ENCODE measurements at places on chromosomes 2 and 18.
A peak's percentile ranks its signal among the peaks of the same experiment; 100 is the strongest.

DNA sequence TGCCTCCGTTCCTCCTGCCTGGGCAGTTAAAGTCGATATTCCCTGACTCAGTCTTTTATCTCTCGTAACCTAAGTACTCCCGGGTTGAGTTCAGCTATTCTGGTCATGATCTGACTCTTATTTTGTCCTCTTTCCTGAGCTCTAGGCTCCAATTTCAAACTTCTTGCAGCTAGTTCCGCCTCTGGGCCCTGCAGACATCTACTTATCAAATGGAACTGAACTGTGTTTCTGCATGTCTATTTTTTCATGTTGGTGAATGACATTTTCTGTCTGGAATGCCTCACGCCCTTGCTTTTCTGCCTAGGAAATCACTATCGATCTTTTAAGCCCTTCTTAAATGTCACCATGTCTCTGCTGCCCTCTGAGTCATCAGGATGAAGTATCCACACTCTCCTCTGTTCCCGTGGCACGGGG, 101.5 kb downstream of the VAPA start:
- no peak for DNase-seq

GRCh38 chr2:193428336-193428818, 1233.6 kb upstream of the TMEFF2 start:
- DNase-seq = no peak

GRCh38 chr2:28273751-28274150, 118.9 kb upstream of the FOSL2 start:
- DNase-seq = no peak

- no peak for DNase-seq
Observed at GRCh38 chr18:51053814-51054213, 23.8 kb downstream of the SMAD4 start.

DNA sequence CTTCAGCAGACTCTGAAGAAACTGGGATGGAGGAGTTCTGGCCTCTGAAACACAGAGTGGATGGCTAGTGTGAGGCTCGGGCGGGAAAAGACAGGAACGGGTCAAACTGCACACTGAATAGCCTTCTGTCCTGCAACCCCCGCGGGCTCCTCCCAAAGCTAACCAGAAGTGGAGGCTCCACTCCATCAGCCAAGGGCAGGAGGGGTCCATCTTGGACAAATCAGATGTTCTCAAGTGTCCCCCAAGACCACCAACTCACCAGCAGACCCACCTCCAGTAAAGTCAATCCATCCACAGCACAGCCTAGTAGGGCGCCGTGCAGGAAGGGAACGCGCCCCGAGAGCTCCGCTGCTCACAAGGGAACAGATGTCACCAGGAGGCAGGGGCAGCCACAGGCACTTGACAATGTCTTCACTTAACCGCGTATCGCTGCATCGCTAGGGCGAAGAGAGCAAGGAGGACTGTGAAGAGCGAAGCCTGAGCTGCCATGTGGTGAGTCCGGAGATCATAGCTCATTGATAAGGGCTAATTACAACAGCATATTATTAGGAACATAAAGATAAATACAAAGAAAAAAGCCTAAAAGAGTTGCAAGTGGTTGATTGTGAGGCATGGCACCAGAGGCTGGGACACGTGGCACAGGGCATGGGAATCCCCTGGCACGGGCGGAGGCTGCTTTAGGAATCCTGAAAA, 494.6 kb upstream of the MYT1L start:
- DNase-seq = no peak

GRCh38 chr2:100107440-100107839, 35.0 kb downstream of the AFF3 start:
- DNase-seq = no peak

GRCh38 chr18:3179430-3180089, 40.2 kb downstream of the MYOM1 start:
- no peak for DNase-seq

GRCh38 chr18:75154259-75154658, 54.7 kb downstream of the PTGR3 start:
- DNase-seq = no peak

- DNase-seq = no peak
Observed at GRCh38 chr2:25343187-25343825, 1.6 kb upstream of the DNMT3A start.

DNA sequence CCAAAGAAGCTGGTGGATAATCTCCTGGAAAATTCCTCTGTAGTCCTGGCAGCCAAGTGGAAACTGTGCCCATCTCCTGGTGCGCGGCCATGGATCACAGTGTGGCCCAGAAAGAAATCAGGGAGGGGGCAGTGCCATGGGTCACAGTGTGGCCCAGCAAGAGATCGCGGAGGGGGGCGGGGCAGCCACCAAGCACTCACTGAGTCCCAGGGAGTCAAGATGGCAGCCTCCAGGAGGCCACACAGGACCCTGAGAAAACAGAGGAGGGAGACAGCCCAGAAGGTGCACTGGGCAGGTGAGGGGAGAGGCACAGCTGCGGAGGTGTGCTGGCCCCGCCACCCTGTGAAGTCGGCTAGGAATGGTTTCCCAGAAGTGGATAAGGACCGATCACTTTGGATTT, 8.1 kb upstream of the ATP6V1B1 start:
- no peak for DNase-seq

DNA sequence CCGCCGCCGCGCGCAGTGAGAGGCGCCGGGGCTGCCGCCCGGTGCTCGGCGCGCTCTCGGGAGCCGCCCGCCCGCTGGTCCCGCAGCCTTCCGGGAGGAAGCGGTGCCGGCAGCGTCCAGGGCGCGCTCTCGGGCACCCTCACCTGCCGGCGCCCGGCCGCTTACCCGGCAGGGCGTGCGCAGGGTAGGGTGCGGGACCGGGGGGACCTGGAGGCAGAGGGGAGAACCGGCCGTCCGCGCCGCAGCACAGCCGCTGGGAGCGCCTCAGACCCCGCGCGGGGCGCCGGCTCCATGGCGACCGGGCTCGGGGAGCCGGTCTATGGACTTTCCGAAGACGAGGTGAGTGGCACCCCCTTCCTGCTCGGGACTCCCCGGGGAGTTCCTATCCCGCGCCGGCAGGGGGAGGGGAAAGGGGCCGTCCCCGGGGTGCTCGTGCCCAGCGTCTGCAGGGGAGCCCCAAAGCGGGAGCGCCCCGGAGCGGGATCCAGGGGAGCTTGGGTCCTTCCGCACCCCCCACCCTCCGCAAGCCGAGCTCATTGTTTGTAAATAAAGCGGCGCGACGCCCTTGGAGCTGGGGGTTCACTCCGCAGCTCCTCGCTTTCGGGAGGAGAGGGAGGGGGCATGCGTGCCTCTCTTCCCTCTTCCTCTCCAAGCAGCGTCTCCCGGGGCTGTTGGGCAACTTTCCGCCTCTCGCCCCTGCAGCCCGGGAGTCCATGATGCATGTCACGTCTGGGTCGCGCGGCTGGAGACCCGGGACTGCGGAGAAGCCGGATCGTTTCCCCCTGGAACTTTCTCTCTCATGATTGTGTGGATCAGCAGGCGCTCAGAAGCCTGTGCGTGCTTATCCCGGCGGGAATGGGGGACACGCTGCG, 580 bp downstream of the NEDD4L start:
- DNase-seq = peak; percentile 36

- DNase-seq = no peak
Observed at GRCh38 chr2:143254110-143254509, 124.9 kb downstream of the ARHGAP15 start.

- no peak for DNase-seq
Observed at GRCh38 chr2:103667335-103667884, 905.6 kb downstream of the TMEM182 start.

GRCh38 chr2:79428745-79429144, 84.1 kb upstream of the CTNNA2 start:
- no peak for DNase-seq

DNA sequence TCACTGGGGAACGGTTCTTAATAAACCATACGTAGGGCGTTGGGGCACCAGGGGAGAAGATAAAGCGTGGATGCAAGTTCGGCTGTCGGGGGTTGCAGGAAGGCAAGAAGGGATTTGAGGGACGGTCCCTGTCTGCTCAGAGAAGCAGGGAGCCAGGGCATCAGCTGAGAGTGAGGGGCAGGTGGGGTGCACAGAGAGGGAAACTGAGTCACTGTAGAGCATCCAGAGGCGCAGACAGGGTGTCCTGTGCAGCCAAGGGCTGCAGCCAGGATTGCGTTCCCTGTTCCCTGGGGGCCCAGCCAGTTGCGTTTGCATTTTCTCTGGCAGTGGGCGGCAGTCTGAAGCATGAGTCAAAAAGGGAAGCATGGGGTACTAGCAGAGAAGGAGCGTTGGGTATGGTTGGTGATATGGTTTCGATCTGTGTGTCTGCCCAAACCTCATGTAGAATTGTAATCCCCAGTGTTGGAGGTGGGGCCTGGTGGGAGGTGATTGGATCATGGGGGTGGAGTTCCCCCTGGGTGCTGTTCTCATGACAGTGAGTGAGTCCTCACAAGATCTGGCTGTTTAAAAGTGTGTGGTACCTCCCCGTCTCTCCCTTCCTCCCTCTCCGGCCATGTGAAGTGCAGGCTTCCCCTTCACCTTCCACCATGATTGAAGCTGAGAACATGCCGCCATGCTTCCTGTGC, 202.9 kb downstream of the NDUFA10 start:
- DNase-seq = no peak

DNA sequence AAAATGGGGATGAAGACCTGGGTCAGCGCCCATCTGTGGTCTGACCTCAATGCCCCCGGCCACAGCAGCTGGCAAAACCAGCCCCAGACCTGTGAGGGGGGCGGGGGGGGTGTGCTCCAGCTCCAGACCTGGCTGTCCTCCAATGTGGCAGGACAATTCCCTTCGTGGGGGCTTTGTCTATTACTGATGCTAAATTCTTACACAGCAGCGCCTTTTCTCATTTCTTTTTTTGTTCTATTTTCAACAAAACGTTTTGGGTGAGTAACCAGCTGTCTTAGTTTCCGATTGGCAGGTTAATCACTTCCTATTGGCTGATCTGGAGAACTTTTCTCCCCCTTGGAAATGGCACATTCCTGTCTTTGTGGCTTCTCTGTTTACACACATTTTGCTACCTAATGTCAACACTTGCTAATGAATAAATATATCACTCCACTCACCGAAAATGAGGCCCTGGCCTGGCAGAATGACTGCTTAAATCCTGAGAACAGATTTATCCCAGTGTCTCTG, 4.4 kb downstream of the SMAD7 start:
- no peak for DNase-seq

GRCh38 chr2:185668710-185669109, 69.9 kb upstream of the FSIP2 start:
- DNase-seq = no peak

- DNase-seq = no peak
Observed at GRCh38 chr2:5990086-5990485, 297.9 kb downstream of the SOX11 start.

DNA sequence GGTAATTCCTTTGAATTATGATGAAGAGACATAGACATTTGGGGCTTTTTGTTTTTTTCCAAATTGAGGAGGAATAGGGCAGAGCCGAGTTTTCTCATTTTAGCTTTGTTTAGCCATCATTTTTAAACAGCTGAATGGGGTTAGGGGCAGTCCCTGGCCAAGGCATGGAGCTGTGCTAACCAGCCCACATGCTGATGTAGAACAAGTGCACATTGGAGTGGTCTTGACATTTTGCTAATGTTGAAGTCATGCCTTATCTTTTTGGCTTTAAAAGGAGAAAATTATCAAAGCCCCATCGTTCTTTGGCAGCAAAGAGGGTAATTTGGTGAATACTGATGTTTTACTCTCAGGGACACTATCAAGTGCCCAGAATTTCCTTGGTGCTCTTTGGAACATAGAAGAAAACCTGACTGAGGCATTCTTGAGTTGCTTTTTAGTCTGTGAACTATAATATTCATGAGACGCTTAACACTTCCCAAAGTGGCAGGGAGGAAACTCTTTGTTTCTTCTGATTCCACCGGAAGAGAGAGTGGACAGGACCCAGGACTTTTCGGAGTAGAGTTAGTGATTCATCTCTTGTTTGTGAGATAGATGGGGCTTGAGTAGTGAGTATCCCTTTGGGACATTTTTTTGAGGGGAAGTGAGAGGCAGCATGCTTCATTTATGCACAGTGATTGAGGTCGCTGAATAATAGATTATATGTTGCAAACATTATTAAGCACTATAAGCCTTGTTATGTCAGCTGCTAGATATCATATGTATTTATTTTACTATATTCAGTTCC, 45.0 kb downstream of the MTA3 start:
- no peak for DNase-seq

DNA sequence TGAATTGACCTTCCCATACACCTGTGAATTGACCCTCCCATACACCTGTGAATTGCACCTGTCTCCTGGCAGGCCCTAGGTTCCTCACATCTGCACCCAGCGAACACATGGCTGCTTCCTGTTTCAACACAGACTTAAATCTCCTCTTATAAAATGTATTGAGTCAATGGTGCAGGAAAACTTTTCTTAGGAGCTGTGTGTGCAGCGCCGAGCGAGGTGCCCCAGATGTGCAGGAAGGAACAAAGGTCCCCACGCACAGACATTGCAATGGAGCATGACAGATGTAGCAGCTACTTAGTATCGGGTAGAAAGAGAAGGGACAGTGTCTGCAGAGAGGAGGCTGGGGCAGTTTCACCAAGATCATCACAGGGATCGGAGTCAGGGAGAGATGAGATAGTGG, 85.5 kb upstream of the PXDN start:
- DNase-seq = no peak

DNA sequence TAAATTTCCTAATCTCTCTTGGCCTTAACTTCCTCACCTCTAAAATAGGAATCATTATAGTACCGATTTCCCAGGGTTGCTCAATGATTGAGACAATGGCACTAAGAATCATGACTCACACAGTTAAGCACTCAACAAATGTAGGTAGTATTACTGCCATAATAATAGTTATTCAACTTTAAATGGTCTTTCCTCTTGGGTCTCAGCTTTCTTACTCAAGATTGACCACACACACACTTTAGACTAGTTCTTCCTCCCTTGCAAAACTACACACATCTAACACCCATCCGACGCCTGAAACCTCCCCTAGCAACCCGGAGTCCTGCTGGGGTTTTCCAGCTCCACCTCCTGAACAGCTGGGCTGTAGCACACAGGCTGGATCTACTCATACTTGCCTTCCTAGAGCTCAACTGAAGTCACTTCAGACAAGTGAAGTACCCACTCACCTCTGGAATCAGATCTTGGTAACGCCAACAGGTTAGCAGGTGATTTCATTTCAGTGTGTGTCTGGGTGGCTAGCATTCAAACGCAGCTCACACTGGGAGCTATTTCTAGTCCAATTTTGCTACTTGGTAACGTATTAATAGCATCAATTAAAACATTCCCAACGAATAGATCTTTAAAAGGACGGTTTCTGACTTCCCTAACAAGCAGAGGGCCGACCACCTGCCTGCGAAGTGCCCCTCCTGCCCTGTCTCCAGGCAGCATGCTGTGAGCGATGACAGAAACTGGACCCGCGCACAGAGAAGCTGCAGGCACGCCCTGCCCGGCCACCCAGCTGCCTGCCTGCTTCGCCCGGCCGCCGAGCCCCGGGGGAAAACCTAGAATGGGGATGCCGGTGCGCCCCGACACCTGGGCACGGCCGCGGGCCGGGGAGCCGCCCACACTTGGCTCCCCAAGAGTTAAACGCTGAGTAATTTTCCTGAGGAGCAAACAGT, 1.1 kb downstream of the UXS1 start:
- peak; percentile 33 for DNase-seq

GRCh38 chr2:3279236-3279960, 98.2 kb downstream of the EIPR1 start:
- DNase-seq = no peak

- DNase-seq = no peak
Observed at GRCh38 chr2:85428343-85428881, 9.9 kb downstream of the SH2D6 start.

GRCh38 chr2:115574667-115575066, 1132.2 kb downstream of the DPP10 start:
- no peak for DNase-seq

- DNase-seq = no peak
Observed at GRCh38 chr18:9323750-9324445, 10.7 kb upstream of the TWSG1 start.

- no peak for DNase-seq
Observed at GRCh38 chr2:217986256-217986961, 16.4 kb downstream of the TNS1 start.

Measured in neural crest cell (in vitro differentiated cells).